ENCODE measurements at places on chromosomes 7 and 10.
A peak's percentile ranks its signal among the peaks of the same experiment; 100 is the strongest.

DNA sequence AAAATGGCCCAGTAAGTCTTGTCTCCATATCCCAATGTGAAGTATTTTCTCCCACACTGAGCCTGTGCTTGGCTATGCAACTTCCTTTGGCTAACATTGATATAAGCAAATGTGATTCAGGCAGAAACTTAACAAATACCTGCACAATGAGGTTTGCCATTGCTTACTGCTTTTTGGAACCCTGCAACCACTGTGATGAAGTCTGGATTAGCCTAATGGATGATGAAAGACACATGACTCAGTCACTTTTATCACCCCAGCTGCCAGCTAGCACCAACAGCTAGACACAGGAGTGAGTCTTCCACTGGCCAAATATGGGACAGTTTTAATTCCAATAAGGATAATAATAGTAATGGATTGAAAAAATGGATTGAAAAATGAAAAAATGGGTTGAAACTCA lies 854.5 kb downstream of the GRM8 start:
- DNase-seq: no peak

GRCh38 chr7:129832701-129833227 lies 120.0 kb downstream of the UBE2H start:
- DNase-seq: no peak

DNA sequence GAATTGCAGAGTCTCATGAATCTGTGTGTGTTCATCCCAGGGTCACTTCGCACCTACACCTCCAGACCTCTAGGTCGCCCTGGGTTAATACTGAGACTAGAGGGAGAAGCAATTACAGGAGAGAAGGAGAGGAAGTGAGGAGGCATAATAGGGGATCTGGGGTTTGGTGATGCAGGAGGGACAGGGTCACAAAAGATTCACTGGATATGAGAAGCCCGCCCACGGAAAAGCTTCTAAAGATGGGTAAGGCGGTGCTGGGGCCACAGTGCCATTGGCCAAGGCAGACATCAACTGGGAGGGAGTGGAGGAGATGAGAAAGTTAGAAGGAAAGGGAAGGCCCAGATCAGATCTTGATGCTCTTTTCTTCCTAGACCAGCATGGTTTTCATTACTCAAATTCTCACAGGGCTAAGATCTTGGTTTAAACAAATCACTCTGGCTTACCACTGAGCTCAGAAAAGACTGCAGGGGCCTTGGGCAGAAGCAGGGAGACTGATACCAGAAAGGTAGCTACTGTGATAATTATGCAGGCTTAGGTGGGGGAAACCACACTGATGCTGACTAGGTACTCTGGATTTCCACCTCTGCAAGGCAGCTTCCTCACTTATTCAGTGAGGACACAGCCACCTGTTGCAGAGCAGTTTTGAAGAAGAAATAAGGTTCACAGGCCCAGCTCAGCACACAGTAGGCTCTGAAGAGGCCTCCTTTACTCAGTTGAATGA lies 17.4 kb upstream of the ZNF273 start:
- no peak for DNase-seq

- no peak for DNase-seq
Observed at GRCh38 chr7:22783421-22783820, 39.2 kb downstream of the TOMM7 start.

DNA sequence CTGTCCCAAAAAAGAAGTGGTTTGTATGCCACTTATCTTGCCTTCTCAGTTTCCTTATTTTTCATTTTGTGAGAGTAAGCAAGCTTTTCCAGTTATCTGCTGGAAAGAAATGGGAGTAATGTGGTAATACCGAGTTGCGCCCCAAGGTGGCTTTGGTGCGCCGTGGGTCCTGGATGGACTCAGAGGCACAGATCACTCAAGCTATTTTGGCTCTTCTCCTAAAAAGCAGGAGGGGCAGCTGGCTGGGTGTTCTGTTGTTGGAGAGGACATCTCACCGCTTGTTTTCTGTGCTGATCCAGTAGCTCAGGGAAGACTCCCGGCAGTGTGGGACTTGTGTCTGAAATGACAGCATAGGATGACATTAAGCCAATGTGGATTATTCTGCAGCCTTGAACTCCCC lies 16.4 kb downstream of the PRKRIP1 start:
- DNase-seq: no peak

DNA sequence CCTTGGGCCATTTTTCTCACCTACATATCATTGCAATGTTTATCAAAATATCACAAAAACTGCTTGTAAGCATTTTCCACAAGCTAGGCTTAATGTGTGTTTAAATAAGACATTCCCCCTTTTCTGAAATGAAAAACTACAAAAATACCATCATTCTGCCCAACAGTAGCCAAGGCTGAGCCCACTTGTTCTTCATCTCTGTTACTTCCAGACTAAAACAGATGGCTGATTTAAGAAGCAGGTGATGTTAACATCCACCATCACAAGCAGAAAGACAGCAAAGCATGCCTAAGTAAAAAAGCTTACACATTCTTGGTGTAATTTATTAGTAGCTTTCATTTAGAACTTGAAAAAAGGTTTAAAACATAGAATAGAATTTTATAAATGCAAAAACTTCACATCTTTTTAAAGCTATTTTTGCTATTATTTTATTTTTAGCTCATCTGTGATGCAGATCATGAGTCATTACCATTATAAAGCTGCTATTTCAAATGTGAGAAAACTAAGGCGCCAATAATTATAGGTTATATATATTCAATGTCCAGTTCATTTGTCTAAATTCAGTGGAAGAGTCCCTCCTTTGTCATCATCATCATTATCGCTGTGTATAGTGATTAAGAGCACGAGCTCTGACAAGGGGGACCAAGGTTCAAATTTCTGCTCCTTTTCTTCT lies 109.4 kb downstream of the RELN start:
- no peak for DNase-seq

DNA sequence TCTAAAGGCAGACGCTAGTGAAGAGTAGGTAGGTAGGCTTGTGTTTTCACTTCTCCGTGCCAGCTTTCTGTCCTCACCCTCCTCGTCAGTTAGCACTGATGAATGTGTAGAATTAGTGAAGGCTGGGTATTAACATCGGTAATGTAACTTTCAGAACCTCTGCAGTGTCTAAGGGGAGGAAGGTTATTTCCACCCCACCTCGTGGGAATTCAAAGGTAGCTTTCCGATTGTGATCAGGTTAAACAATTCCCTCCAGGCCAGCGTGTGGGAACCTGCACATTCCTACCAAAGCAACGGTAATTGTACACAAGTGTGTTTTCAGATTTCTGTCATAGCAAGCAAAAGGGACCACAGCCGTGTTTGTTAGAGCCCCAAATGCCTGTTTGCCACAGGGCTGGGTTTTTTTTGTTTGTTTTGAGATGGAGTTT lies 405.0 kb upstream of the GALNT17 start:
- no peak for DNase-seq

DNA sequence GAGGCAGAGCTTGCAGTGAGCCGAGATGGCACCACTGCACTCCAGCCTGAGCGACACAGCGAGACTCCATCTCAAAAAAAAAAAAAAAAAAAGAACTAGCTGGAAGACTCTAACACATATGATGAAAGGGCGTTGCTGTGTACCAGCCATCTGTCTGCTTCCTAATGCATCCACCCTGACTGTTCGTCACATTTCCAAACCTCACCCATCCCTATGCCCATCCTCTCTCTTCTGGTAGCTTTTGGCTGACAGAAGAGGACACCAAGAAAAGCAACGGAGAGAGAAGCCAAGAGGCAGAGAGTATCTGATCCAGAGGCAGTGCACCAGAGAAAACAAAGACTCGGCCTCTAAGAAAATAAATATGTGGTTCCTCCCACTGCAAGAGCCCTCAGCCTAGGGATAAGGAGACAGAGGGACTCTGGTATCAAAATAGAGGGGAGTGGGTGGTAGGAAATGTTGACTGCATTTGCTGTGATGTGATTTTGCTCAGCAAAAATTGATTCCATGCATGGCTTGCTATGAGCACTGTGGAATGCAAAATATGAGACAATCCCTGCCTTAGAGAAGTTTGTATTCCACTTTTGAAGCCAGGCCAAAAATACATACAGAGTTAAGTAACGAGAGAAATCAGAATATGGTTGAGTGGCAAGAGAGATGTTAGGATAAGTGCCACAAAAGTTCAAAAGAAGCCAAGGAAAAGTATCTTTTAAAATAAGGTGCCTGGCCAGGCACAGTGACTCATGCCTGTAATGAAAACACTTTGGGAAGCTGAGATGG lies 100.8 kb upstream of the STK17A start:
- no peak for DNase-seq

- DNase-seq: peak; percentile 81
Observed at GRCh38 chr10:95295031-95295755, 4.4 kb upstream of the PDLIM1 start.

GRCh38 chr7:82339958-82340357 lies 103.6 kb downstream of the CACNA2D1 start:
- no peak for DNase-seq

GRCh38 chr10:110268442-110268841 lies 36.3 kb downstream of the SMNDC1 start:
- no peak for DNase-seq

- no peak for DNase-seq
Observed at GRCh38 chr10:60235001-60235400, 154.7 kb downstream of the ANK3 start.

- no peak for DNase-seq
Observed at GRCh38 chr7:49001610-49002033, 77.3 kb downstream of the CDC14C start.

- no peak for DNase-seq
Observed at GRCh38 chr7:17146621-17147020, 151.8 kb upstream of the AHR start.

DNA sequence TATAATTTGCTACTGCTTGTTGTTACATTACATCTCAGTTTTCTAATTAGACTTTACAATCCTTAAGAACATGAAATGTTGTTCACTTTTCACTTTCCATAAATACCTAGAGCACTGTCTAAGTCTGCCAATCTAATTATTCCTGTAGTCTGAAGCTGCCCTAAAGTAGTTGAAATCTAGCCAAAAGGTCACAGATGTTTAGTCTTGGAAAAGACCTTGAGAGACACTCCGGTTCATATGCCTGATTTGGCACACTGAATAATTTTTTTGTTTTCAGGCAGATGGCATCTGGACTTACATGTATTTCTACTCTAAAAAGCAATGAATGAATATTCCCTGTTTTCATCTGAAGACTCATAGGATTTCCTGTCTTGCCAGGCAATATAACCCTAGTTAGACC lies 359.1 kb downstream of the ANKRD7 start:
- no peak for DNase-seq

- no peak for DNase-seq
Observed at GRCh38 chr10:84523526-84523925, 195.1 kb downstream of the CCSER2 start.

DNA sequence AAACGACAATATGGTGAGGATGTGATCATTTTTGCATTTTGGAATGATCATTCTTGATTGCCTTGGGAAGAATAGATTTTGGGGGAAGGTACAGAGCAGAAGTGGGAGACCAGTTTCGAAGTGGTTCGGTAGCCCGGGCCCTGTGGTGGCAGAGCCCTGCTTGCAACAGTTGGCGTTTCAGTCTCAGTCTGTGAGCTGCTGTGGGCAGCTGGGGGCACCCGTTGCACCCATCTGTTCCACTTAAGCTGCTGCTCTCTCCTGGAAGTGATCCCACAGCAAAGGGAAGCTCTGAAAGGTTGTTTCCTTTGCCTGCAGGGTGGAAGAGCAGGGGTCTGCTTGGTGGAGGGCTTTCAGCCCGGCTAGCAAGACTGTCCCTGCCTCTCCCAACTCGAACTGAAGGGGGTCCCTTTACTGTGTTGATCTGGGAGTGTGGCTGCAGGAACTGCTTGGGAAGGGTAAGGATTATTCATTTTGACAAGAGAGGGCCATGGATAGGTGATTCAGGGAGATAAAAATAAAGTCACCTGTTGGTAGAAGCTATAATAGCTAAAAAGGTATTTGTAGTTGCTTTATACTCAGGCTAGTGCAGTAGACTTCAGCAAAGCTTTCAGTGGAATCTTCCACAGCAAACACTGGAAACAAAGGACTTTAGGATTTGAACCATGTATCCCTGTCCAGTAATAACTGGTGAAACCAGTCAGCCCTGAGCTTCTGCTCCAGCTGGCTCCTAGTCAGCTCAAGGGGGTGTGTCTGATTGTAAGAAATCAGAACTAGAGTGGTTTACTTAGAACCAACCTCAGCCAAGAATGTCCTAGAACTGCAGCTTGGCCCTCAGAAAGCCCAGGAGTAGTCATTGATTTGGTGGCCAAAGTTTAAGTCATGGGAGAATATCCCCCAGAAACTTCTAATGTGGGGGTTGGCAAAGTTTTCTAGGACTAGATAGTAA lies 53.1 kb upstream of the PDCD4 start:
- DNase-seq: no peak

DNA sequence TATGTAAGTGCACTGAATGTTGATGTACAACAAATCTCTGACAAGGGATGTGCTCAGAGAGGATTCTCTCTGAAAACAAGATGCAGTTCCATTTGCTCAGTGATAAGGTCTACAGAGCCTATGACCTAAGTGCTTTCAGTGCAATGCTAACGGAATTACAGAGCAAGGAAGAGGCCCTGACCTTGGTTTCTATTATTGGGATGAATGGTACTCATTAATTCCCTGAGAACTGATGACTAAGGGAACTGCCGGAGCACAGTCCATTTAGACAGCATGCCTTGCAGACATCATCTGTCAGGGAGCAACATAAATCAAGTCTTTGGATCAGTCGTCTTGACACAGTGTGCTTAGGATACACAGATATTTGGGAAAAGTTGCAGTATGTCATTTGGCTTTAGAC lies 340.8 kb downstream of the PHTF2 start:
- no peak for DNase-seq

DNA sequence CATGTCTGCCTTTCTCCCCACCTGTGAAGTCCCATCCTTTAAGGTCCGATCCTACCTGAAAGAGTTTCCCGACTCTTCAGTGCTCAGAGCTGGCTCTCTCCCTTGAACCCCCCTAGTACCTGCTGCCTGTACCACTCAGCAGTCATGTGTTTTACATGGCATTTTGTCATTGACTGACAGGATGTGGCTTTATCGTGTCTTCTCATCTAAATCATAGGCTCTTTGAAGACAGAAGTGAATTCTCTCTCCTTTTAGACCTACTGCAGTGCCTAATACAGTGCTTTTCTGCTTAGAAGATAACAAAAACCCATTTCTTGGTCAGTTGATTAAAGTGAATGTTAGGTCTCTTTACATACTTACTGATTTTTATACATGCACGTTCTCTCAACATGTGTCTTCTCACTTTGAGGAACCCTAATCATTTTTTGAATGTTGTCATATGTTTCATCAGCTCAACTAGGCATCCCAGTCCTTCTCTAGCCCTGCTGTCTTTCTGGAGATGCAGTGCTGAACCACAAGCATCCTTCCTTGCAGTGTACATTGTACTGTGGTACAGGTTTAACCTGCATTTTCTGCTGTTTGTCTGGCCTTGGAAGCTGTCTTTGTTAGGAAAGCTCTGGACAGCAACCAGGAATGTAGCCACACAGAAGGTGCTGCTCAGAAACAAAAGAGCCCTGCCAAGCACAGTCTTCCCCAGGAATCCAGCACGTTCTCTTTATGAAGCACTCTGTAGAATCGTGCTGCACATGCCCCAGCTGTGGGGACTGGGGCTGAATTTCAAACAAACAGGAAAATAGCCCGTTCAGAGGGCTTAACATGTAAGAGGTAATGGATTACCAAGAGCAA lies 28.1 kb upstream of the LRRC4 start:
- no peak for DNase-seq
